ENCODE measurements at places on chromosomes 5 and 9.

GRCh38 chr9:76691517-76692313 is 72.5 kb upstream of the PCA3 start:
- no peak for DNase-seq

GRCh38 chr5:124675931-124676846 is 70.2 kb downstream of the ZNF608 start:
- no peak for DNase-seq

DNA sequence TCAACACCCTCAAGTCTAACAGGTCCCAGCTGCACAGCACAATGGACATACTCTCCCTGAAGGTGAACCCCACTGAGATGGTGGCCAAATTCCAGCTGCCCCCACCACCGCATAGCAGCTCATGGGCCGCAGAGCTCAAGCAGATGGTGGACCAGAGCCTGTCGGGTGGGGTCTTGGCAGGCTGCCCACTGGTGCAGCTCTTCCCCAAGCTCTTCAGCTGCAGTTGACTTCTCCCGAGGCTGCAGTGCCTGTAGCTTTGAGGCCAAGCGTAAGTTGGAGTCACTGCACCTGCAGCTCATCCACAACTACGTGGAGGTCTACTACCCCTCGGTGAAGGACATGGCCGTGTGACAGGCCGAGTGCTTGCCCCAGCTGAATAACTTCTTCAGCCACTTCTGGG is 56.6 kb upstream of the SPTLC1 start:
- DNase-seq: no peak

DNA sequence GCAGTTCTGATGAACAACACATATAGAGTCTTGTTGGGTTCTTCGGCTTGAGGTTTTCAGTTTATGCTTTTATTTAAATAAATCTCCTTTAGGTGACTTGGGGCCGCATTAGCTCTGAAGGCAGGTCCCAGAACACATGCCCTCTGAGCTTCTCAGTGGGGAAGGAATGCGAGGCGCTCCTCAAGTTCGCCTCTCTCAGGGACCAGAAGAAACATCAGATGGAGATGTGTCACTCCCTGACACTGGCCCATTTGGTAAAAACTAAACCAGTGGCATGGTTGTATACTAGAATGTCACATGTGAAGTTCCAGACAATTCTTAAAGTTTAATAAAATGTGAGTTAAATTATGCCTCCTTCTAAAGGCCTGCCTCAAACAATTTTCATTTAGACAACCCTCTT is 1.9 kb downstream of the MACROH2A1 start:
- no peak for DNase-seq

- DNase-seq: no peak
These were observed 128.2 kb upstream of the GAS1 start for GRCh38 chr9:87075537-87075936.

GRCh38 chr5:119631660-119632059 is 2.3 kb downstream of the FAM170A start:
- DNase-seq: no peak

GRCh38 chr9:69573651-69574050 is 98.5 kb downstream of the APBA1 start:
- no peak for DNase-seq

DNA sequence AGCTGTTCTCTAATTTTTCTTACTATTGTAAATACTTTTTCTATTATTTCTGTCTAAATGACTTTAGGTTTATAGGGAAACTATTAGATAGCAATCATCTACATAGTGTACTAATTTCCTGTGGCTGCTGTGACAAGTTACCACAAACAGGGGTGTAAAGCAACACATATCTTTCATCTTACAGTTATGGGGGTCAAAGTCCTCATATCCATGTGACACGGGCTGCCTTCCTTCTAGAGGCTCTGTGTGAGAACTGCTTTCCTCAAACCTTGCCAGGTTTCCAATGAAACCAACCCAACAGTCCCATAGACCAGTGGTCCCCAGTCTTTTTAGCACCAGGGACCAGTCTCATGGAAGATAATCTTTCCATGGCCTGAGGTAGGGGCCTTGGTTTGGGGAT is 189.1 kb downstream of the ROR2 start:
- no peak for DNase-seq

- no peak for DNase-seq
These were observed 113.1 kb downstream of the FBXL7 start for GRCh38 chr5:15612915-15613635.

DNA sequence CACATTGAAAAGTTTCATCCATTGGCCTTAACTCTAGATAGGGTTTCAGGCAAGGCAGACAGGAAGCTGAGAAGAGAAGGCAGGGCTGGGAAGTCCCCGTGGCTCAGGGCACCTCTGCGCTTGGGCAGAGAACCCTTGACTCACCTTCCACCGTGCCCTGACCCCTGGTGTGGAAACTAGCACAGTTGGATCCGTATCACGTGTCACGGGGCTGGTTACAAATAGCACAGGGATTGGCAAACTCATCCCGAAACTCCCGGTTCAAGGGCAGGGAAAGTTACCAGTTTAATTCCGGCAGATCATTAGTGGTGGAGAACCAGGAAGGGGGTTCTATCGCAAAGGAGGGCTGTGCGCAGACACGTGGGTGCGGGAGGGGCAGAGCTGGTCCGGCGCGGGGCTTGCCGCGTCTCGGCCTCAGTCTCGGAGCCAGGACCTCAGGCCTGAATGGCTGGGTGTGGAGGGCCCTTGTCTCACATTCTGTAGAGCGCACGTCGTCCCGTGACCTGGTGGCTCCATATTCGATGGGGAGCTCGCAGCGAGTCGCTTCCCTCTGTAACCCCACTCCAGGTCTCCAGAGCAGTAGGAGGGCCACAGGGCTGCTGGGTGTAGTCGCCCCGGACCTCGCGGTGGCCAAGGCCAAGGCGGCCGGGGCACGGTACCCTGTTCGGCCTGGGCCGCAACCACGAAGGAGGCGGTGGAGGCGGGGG is 771 bp upstream of the TMEM171 start:
- peak; percentile 9 for DNase-seq

DNA sequence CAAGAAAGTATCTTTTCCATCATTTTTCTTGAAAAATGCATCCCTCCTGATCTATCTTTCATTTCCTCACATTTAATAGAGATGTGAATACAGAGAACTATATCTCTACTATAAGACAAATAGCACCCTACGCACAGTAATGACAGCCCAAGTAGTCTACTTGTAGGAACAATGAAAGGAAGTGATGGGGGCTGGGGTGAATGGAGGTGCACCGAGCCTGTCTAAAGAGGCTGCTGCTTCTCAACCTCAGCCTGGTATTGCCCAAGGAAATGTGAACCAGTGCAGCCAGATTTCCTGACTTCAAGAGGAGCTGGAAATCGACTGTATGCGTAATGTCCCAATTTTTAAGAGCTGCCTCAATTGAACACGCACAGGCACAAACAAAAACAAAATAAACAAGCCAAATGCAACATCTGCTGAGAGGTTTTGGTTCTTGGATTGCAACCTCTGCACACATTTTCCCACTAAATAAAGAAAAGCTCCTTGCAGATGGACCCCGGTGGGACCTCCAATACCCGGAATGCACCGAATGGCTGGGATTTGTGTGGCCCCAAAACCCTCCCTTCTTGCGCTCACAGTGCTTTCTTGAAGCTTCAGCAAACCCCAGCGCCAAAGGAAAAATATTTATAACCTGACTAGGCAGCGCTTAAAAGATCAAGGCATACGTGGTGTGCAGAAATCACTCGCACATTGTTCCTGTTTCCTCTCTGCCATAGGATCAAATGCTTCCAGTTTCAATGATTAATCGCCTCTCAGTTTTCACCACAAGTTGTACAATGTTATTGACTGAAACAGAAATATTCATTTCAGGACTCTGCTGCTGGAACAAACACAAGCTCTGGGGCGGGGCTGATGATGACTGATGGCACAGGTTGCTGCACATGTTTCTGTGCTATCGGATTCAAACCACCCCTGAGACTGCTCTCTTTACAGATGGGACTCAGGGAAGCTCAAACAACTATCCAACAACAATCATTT is 68.3 kb downstream of the KCNIP1 start:
- peak; percentile 88 for DNase-seq

- DNase-seq: no peak
These were observed 120.1 kb upstream of the ERCC6L2 start for GRCh38 chr9:95755421-95755730.

GRCh38 chr9:130421154-130421801 is 23.5 kb upstream of the ASS1 start:
- no peak for DNase-seq

GRCh38 chr5:155091063-155091648 is 77.6 kb downstream of the KIF4B start:
- no peak for DNase-seq

- DNase-seq: no peak
These were observed 203.7 kb downstream of the SEMA6A start for GRCh38 chr5:116370886-116371285.

DNA sequence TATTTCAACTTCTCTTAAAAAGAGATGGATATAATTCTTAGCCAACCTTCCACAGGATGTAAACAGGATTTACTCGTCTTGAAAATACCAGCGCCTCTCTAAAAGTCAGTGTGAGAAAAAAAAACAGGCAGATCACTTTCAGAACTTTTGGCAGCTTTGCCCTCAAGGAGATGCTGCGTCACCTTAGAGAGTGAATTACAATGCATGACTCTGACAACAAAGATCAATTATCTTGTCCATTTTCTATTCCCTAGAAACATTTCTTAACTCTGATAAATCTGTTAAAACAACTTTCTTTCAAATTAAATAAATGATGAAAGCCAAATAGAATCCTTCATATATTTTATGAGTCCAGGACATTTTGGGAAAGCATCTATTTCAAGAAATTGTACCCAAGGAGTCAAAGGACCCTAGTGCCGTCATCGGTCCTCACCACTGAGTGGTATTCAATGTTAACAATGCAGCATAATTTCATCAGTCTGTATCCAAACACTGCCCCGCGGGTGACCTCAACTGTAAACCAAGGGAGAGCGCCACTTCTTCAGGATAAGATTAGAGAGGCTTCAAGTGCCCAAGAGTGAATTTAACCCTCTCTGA is 536.0 kb downstream of the PDE4D start:
- DNase-seq: no peak

DNA sequence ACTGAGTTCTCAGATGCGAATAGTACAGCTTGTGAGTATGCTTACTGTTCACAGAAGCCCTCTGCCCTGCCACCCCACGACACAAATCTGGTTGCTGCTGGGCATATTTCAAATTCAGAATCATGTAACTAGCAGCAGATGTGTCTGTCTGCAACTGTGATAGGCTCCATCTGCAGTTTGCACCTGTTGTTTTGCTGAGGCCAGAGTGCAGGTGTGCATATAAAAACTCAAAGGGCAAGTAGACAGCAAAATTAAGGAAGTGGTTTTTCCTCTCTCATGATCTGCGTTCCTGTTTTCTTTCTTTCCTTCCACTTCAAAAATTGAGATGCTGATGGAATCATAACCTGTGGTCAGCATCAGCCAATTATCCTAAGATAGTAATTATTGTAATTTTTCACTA is 1000.5 kb downstream of the PTPRD start:
- DNase-seq: no peak

GRCh38 chr5:127933348-127933747 is 150.2 kb upstream of the SLC12A2 start:
- DNase-seq: no peak

- DNase-seq: no peak
These were observed 227.8 kb downstream of the NSG2 start for GRCh38 chr5:174273325-174273724.

- DNase-seq: no peak
These were observed 19.1 kb downstream of the GALNT10 start for GRCh38 chr5:154209591-154210081.

Data from activated CD4-positive, alpha-beta T cell treated with anti-CD3 and anti-CD28 coated beads, Interleukin-2, Interleukin-4, amounts not matched to agents 100 ng/mL and 50 ng/mL, durations not matched to agents 16 hours and 8 hours (primary cell).